ENCODE measurements at places on chromosomes 2 and 18.

- DNase-seq = no peak
These were observed 61.4 kb downstream of the SMAD7 start for GRCh38 chr18:48889115-48889941.

DNA sequence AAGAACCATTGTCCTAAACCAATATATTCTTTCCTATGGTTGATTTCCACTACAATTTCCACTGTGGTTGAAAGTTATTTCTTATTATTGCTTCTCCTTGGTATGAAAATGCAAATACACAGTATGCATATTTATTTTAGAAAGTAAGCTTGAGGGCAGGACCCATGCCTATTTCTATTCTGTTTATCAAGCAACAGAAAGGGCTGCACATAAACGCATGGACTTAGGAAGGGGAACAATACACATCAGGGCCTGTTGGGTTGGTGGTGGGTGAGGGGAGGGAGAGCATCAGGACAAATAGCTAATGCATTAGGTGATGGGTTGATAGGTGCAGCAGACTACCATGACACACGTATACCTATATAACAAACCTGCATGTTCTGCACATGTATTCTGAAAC, 20.7 kb downstream of the SLC4A3 start:
- no peak for DNase-seq

- peak; percentile 42 for DNase-seq
These were observed 54.0 kb upstream of the NOSTRIN start for GRCh38 chr2:168748461-168748860.

DNA sequence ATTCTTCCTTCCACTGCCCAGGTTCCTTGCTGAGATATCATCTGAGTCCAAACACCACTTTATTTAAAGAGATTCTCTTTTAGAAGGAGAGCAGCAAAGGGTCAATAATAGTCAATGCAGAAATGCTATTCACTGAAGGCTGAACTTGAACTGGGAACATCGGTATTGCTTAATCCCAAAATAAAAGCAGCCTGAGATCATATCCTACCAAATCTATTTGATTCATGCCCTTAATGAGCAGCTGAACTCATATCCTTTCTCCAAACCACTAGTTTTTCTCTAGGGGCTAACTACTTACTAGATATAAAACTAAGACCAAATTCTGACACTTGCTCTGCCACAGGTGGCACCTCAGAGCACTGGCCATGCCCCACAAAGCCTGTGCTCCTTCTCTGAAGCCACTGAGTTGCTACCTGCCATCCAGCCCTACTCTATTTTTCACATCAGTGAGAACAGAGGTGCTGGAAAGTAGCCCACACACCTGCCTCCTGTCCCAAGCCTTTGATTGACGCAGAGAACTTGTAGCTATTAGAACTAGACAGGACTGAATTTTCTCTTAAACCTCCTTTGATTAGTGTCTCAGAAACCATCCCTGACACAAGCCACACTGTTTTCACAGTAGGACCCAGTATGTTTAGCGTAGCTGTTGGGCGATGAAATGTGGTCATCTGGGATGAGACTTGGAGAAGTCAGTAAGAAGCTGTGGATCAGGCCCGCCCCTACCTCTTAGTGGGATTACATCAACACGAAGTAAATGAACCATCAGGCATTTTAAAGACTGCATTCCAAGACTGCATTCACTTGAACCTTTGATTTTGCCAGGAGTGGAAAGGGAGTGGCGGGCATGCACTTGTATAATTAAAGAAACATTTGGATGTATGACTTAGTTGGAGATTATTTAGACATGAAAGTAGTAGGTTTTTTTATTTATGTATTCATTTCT, 124.3 kb downstream of the RBMS1 start:
- no peak for DNase-seq

Measured in cerebellar cortex (tissue), 1 donor.